ENCODE measurements at places on chromosomes 16 and 17.

GRCh38 chr16:29993903-29994599 lies 1.4 kb downstream of the HIRIP3 start:
- H3K4me1 ChIP-seq = peaks cover 9% of the 10 kb centered on the region
- DNase-seq = no peak
- no peaks in the 10 kb centered on the region for H3K36me3 ChIP-seq

- no peaks in the 10 kb centered on the region for H3K4me1 ChIP-seq
- peaks cover 36% of the 10 kb centered on the region for H3K27me3 ChIP-seq
- H3K27ac ChIP-seq = no peak within 1 kb of the TSS
- H3K36me3 ChIP-seq = no peaks in the 10 kb centered on the region
- DNase-seq = no peak
Observed at GRCh38 chr17:48728232-48729231, at the start of gene HOXB13. Gene HOXB13 (minus strand): TSS chr17:48728750. CDS start chr17:48728593, 157 bp downstream.

DNA sequence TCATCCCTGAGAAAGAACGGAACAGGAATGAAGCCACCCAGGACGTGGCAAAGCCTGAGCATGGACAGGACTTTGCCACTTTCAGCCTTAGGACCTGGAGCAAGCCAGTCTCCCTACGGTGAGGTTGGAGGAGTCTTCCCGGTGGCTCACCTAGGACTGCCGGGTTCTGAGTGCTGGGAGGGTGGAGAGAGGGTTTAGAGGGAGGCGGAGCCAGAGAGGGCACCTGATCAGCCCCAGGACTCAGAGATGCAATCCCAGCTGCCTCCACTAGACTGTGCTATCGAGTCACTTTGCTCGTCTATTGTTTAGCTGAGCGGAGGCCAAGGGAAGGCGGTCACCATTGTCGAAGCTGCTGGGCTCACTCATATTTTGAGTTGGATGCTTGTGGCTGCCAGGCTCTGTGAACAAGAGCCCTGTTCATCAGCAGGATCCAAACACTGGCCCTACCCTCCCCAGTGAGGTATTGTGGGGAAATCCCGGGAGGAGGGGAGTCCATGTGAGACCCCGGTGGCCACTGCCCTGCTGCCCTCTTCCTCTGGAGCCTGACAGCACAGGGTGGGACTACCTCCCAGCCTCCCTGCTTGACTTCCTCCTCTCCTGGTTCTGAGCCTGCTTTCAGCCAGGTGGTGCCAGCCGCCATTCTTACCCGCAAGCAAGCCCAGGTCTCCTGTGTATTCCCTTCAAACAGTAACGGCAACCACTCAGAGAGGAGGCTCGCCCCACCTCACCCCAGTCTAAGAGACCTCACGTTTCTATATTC lies 7.0 kb downstream of the KRT14 start:
- no peak overlapping the region for H3K27ac ChIP-seq
- no peak overlapping the region for H3K4me3 ChIP-seq
- no peaks in the 10 kb centered on the region for H3K27me3 ChIP-seq
- no peaks in the 10 kb centered on the region for H3K36me3 ChIP-seq
- peak; percentile 91 for DNase-seq

DNA sequence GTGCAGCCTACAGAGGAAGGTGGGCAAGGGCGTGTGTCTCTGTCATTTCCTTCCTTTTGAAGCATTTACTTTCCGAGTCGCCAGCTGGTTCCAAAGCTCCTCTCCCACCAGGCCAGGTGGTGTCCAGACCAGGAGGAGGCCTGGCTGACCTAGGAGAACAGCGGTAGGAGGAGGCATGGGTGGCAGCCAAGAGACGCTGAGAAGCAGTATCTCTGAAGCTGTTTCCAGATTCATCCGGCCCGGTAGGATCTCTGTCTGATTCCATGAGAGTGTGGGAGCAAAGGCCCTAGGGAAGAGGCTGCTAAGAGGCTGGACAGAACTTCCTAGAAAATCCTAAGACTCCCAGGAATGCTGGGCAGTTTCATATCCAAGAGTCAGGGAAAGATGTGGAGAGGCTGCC lies 20.3 kb downstream of the MEOX1 start:
- no peaks in the 10 kb centered on the region for H3K36me3 ChIP-seq
- no peak overlapping the region for H3K4me3 ChIP-seq
- no peak for DNase-seq
- no peak overlapping the region for H3K27ac ChIP-seq
- H3K4me1 ChIP-seq = no peaks in the 10 kb centered on the region
- no peaks in the 10 kb centered on the region for H3K27me3 ChIP-seq

DNA sequence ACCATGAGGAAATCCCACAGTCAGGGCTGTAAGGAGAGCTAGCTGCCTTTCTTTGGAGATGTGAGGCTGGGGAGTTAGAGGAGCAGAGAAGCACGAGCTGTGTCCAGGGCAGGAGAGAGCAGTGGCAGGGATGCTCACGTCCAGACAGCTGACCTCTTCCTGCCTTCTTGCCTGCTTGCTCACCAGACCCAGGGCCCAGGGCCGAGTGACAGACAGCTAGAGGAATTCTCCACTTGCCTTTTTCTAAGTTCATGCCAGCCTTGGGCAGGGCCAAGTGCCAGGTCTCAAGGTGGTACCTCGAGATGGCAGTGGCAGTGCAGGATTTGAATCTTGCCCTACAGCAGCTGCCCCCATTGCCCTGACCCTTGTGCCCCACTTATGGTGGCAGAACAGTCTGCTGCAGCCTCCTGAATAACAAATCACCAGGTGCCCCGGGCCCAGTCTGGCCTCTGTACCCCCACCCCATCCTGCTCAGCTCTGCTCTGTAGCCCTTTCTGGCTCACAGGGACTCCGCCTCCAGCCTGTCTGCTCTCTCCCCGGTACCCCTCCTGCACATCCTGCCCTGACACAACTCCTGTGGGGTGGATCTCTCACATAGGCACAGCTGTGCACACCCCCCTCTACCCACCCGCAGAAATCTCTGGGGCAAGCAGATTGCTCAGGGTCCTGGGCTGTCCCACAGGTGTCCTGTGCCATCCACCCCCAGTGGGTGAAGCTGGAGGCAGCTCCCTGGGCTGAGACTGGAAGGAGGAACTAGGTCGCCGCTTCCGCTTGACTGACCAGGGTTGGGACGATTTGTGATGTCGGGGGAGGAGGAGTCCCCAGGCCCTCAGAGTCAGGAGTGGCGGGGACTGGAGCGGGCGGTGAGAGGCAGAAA lies 25.9 kb downstream of the GRIN2C start:
- H3K27me3 ChIP-seq = no peaks in the 10 kb centered on the region
- H3K36me3 ChIP-seq = no peaks in the 10 kb centered on the region
- no peak overlapping the region for H3K27ac ChIP-seq
- no peak overlapping the region for H3K4me3 ChIP-seq

- H3K36me3 ChIP-seq = no peaks in the 10 kb centered on the region
- H3K27me3 ChIP-seq = no peaks in the 10 kb centered on the region
- no peak overlapping the region for H3K4me3 ChIP-seq
Observed at GRCh38 chr17:77474292-77474988, 333.7 kb downstream of the SEC14L1 start.

DNA sequence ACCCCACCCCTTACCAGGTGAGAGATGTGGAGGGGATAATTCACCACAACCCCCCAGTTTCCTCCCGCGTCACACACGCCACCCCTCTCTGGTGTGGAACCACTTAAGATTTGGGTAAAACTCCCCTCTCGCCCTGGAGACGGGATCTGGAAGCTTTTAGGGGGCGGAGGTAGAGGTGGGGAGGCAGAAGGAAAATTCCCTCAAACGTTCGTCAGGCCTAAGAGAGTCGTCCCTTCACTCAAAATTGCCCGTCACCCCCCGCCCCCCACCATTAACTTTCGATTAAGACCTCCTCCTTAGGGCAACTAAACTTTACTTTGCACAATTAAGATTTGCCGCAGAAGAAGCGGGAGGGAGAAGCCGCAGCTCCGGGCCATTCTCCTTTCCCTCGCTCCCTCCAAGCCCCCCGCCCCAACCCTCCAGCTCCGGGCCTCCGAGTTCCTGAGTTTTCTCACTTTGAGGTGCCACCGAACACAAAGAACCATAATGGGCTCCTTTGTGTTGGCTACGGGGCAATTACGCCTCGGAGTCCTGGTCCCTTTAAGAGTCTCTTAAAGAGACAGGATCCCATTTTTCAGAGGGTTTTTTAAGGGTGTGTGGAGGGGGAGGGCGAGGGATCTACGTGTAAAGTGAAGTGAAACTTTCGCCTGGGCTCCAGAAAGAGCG lies 985 bp upstream of the FZD2 start:
- DNase-seq = peak; percentile 38
- peak overlapping the region; percentile 57 for H3K4me3 ChIP-seq
- no peak overlapping the region for H3K27ac ChIP-seq
- H3K4me1 ChIP-seq = no peaks in the 10 kb centered on the region
- H3K27me3 ChIP-seq = no peaks in the 10 kb centered on the region

DNA sequence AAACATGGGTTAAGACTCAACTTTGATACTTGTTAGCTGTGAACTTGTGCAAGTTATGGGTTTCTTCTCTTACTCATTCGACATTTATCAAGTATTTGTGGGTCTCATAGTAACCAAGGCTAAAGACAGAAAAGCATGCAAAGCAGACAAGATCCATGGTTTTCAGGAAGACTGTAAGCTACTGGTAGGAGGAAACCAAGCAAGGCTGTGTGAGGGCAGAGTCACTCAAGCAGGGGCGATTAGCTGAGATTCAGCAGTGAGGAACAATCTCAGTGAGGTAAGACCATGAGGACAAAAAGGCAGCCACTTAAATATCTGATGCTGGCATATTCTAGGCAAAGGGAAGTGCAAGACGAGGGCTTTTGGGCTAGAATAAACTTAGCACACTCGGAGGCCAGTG lies 29.5 kb downstream of the MBTD1 start:
- no peak overlapping the region for H3K4me3 ChIP-seq
- H3K4me1 ChIP-seq = peaks cover 15% of the 10 kb centered on the region
- no peak overlapping the region for H3K27ac ChIP-seq
- H3K36me3 ChIP-seq = no peaks in the 10 kb centered on the region
- H3K27me3 ChIP-seq = no peaks in the 10 kb centered on the region

DNA sequence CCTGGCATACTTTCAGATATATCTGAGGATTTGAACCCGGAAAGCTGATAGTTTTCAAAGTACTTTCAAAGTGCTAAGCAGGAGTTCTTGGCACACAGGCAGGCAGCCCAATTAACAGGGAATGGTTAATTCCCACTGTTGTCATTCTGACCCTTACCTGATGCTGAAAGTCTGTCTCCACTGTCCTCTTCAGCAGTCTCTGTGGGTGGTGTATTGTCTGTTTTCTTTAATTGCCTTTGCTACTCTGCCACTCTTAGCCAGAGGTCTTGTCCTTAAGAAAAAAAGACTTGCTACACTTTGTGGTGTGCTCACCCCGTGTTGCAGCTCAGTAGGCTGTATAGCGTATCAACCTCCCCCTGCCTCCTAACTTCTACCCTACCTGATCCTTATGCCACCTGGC lies 63.2 kb upstream of the SLC12A3 start:
- H3K36me3 ChIP-seq = no peaks in the 10 kb centered on the region
- no peaks in the 10 kb centered on the region for H3K4me1 ChIP-seq
- no peaks in the 10 kb centered on the region for H3K27me3 ChIP-seq
- no peak overlapping the region for H3K4me3 ChIP-seq

- H3K36me3 ChIP-seq = peaks cover 69% of the 10 kb centered on the region
- no peak for DNase-seq
- H3K27ac ChIP-seq = no peak overlapping the region
- peaks cover 14% of the 10 kb centered on the region for H3K4me1 ChIP-seq
- no peaks in the 10 kb centered on the region for H3K27me3 ChIP-seq
Observed at GRCh38 chr16:1316033-1316405, 6.6 kb downstream of the UBE2I start.

DNA sequence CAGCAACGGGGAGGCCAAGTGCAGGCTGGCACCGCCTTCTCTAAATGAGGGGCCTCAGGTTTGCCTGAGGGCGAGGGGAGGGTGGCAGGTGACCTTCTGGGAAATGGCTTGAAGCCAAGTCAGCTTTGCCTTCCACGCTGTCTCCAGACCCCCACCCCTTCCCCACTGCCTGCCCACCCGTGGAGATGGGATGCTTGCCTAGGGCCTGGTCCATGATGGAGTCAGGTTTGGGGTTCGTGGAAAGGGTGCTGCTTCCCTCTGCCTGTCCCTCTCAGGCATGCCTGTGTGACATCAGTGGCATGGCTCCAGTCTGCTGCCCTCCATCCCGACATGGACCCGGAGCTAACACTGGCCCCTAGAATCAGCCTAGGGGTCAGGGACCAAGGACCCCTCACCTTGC lies 18.5 kb downstream of the NGFR start:
- H3K27me3 ChIP-seq = no peaks in the 10 kb centered on the region
- no peak for DNase-seq
- peaks cover 11% of the 10 kb centered on the region for H3K4me1 ChIP-seq

GRCh38 chr17:34634551-34635160 lies 55.3 kb downstream of the TMEM132E start:
- H3K4me1 ChIP-seq = no peaks in the 10 kb centered on the region
- H3K36me3 ChIP-seq = no peaks in the 10 kb centered on the region
- H3K4me3 ChIP-seq = no peak overlapping the region
- no peak for DNase-seq

DNA sequence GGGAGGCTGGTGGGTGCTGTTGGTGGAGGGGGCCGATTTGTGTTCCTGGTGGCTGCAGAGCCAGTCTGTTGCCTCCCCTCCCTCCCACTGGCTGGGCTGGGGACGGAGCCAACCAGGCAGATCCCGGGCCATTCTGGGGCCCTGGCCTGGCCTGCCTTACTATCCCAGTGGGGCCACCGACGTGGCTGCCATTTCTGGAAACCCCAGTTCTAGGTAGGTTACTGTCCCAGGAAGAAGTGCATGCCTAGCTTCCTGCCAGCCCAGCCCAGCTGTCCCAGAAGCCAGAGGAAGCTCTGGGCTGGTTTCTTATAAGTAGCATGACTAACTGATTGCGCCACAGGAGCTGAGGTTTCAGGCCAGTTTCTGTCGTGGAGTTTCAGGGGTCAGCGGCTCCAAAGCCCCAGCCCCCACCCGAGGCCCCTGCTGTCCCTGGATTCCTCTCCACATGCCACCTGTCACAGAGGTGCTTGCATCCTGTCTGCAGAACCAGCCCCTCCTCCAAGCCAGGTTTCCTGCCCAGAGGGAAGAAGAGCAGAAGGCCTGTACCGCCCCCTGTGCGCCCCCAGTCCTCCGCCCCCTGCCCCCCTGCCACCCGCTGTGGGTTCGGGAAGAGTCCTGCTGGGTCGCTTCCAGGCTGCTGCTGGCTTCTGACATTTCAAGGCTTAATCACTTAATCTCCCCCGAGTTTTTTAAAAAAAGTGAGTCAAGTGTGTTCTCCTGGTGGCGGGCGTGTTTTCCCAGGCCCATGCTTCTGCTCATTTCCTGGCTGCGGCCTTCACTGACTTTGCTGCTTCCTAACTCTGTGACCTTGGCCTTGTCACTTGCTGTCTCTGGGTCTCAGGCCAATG lies 13.2 kb downstream of the IL4R start:
- no peaks in the 10 kb centered on the region for H3K27me3 ChIP-seq
- H3K4me1 ChIP-seq = peaks cover 10% of the 10 kb centered on the region

GRCh38 chr17:42221886-42222745 lies 27.8 kb upstream of the GHDC start:
- no peak overlapping the region for H3K27ac ChIP-seq
- no peak for DNase-seq
- H3K4me3 ChIP-seq = no peak overlapping the region
- H3K4me1 ChIP-seq = no peaks in the 10 kb centered on the region

GRCh38 chr17:1298606-1299005 lies 19.1 kb downstream of the TRARG1 start:
- H3K36me3 ChIP-seq = no peaks in the 10 kb centered on the region
- H3K4me1 ChIP-seq = no peaks in the 10 kb centered on the region
- H3K4me3 ChIP-seq = no peak overlapping the region
- H3K27ac ChIP-seq = no peak overlapping the region

- DNase-seq = peak; percentile 92
- peak within 1 kb of the TSS; percentile 68 for H3K27ac ChIP-seq
- peak within 1 kb of the TSS; percentile 79 for H3K4me3 ChIP-seq
- no peaks in the 10 kb centered on the region for H3K27me3 ChIP-seq
- peaks cover 14% of the 10 kb centered on the region for H3K4me1 ChIP-seq
Observed at GRCh38 chr17:41811549-41812380, at the start of gene P3H4. Gene P3H4 (minus strand): TSS chr17:41811949. CDS start chr17:41811915, 34 bp downstream.

GRCh38 chr16:22220069-22220440 lies 14.0 kb downstream of the EEF2K start:
- H3K36me3 ChIP-seq = no peaks in the 10 kb centered on the region
- no peak overlapping the region for H3K27ac ChIP-seq
- no peak for DNase-seq
- no peaks in the 10 kb centered on the region for H3K27me3 ChIP-seq

All from pancreas (tissue), 10 donors.